ENCODE measurements at places on chromosomes 4 and X.

DNA sequence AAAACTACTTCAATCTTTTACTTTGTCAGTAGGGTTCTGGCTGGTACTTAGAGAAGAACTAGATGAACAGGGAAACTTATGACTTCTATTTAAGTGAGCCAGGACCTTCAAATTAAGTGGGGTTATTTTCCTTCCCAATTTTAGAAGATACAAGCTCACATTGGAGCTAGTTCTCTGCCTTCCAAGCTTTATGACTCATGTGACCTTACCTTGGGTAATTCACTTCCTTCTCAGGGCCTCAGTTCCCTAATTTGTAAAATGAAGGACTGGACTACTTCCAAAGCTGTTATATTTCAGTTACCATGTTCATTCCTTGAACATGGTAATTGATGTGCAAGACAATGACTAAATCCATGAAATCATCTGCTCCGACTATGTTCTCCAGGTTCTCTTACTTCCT is 32.0 kb upstream of the DCX start:
- DNase-seq: no peak

DNA sequence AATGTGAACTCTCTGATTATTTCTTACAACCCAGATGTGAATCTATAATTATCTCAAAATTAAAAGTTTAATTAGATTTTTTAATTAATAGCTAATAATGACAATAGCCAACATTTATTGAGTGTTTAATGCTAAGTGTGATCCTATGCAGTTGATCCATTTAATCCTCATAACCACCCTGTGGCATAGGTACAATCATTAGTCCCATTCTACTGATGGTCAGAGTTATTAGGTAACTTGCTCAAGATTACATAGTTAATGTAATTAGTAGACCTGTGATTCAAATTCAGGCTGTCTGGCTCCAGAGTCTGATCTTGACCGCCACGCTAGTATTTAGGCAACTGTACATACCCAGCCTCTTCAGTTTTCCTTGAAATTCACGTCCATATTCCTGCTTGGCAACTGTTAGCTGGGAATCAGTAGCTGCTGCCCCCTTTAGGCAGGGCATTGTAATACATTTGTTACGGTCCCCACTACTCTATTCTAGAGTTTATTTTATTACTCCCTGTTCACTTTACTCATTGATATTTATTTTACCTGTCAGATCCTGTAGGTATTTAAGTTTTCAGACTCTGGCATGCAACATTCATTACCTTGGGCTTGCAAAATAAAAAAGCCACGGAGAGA is 20.6 kb upstream of the TEC start:
- no peak for DNase-seq

- no peak for DNase-seq
Observed at GRCh38 chr4:154578919-154579318, 11.6 kb downstream of the FGA start.

DNA sequence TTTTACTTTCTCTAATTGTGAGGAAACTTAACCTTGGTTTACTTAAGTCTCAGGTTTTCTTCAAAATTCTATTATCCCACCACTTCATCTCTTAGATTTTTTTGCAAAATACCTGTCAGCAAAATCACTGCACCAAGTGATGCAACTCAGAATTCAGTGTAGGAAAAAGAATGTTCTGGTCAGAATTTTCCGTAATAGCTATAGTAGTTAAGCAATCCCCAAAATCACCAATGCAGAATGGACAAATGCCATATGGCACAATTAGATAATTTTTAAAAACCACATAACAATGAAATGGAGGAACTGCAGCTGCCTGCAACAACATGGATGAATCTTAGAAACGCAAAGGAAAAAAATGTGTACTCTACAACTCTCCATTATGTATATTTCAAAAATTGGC is 373.1 kb downstream of the NAF1 start:
- no peak for DNase-seq

GRCh38 chrX:133314281-133314680 is 96.1 kb upstream of the TFDP3 start:
- no peak for DNase-seq

DNA sequence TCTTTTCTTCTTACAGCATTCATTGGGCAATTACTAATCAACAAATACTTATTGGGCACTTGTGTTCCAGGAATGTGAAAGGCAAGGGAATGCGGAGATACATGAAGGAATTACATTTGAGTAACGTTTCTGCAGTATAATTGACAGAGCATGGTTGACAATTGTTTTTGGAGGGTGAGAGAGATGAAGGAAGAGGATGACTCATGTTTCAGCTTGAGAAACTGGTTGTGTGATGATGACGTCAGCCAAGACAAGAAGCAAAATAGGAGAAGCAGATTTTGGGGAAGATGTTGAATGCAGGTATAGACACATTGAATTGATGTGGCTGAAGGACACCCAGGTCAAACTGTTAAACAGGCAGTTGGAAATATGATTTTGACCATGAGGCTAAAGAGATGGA is 8.0 kb upstream of the CPEB2 start:
- DNase-seq: no peak

- DNase-seq: no peak
Observed at GRCh38 chr4:154731756-154732155, 12.0 kb upstream of the LRAT start.

DNA sequence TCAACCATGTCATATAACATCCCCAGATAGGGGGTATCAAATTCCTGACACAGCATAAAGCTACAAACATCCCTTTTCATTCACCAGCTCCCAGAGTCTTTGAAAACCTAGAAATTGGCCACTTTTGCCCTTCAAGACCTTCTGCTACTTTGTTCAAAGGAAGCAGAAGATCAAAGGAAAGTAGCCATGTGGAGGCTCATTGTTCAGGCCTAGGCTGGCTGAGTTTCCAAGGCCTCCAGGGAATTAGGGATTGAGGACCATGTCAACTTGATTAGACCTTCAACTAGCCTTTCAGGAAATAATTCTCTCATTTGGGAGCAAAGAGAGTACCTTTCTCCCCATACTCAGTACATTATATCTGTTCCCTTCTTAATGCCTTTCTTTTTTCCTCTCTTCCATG is 66.8 kb upstream of the ATXN3L start:
- DNase-seq: no peak

DNA sequence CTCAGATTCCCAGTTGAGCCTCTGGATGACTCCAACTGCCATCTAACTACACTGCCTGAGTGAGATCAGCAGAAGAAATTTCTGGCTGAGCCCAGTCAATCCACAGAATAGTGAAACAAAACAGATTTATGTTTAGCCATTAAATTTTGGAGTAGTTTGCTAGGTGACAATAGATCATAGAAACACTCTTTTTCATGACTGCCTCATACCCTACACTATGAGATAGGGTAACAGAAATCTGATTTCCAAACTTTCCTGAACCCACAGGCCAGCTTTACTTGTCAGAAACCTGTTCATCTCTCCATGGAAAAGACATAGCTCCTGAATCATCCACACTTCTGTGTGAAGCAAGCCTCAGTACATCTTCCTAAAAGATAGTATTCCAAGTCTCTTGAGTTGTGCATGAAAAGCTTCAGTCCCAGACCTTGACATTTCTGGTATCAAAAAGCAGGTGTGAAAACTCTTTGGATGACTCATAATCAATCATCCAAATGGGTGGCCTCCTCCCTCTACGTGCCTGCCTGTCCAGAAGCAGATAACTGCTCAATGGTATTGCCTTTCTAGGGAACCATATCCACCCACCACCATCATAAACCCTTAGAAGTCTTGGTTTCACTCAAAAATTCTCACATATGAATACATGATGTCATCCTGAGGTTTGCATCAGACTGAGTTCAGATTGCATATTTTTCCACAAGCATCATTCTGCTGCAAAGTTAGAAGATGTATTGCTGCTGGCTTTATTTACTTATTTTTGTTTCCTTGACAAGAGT is 47.5 kb upstream of the RAP2C start:
- DNase-seq: no peak

DNA sequence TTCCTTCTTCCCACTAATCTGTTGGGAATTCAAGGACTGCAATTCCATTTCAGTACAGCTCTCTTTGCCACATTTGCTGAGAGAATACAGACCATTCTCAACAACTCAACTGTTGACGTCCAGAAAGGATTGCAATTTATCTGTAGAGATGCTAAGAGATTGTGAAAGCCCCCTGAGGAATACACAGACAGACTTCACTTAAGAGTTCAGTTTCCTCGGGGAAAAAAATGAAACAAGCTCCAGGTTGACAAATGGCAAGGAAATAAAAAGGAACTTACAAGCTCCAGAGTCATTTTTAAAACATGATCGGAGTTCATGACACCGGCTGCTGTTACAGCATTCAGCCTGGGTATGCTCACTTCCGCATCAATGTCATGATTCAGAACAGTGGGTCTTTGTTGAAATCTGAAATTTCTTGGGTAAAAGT is 13.8 kb downstream of the TLR10 start:
- DNase-seq: no peak

DNA sequence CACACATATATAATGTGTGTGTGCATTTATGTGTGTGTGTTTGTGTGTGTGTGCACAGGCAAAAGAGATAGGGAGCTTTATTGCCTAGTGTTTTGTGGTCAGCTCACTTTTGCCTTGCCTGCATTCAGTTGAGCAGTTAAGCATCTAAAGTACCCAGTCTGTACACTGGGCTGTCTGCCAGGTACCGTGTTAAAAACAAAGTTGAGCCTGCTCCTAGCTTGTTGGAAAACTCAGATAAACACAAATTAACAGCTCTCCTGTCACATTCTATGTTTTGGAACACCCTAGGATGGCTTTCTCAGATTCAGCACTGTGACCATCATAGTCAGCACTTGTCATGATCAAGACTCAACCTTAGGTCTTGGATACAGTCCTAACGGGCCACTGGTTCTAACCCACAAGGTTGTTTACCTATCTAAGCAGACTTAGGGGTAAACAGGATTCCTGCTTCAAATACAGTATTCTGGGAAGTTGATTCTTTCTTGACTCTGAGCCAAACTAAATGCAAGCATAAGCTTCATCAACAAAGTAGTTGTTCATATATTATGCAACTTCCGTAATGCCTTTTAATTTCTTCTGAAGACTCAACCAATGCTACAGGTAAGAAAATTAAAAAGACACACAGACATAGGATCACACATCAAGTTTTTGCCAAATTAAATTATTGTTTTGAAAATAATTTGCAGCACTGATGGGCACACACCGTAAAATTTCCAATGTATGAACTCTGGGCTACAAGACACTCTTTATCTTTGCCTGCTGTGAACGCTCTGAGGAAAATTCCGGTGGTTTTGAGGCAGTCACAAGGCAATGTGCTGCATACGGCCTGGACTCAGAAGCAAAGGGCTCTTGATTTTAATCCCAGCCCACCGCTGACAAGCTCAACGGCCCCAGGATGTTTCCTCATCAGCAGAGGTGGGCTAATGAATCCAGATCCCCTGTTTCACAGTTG is 11.3 kb upstream of the CD99 start:
- DNase-seq: no peak

DNA sequence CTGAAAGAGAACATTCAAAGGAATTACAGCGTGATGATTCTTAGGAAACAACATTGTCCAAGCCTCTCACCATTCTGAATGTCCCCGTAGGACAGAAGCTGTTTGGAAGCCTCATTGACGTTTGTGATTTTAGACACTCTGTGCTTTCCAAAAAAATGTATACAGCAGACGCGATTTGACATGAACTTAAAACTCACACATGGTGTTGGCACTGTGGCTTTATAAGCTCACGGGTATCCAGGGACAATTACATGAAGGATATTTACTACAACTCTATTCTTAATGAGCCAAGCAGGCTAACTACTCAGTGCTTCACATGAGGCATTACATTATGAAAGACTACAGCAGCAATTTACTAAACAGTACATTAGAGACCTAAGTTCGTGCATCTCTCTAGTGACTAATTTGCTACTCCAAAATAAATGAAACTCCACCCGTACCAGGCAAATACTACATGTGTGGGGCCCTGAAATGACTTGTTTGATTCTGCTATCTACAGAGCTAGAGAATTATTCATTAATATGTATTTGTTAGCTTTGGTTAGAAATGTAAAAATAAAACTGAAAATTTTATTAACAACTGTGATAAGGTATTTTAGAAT is 620.7 kb downstream of the SPRY1 start:
- no peak for DNase-seq

DNA sequence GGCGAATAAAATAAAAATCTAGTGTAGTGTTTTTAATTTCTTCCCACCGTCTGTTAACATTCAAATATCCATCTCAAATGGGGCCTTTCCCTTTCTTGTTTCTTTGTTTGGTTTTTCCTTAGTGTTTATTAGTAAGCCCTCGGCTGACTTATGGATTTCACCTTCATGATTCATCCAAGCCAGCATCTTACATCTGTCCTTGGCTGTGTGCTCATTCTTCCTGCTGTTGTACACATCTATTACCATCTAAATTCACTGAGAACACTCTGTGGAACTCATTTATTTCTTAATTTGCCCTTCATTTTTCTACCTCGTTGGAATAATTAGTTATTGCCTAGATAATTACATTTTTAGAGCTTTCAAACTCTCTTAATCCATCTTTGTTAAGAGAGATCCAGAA is 84.9 kb downstream of the SPCS3 start:
- DNase-seq: no peak

DNA sequence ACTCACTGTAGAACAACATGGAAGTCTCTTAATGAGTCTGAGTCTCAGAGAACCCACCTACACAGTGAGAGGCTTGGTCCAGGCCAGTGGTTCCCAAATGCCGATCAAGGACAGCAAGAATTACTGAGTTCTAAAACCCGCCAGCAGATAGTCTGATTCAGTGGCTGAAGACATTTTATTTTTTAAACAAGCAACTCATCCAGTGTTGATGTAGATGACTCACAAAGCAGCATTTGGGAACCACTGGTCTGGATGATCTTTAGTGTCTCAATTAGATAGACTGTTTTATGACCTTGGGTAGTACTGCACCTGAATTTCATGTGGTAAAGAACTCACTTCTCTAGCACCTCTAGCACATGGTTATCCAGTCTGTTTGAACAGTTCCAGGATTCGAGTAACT is 193.6 kb downstream of the FBXW7 start:
- no peak for DNase-seq

GRCh38 chr4:19224820-19225219 is 1026.9 kb upstream of the SLIT2 start:
- no peak for DNase-seq

DNA sequence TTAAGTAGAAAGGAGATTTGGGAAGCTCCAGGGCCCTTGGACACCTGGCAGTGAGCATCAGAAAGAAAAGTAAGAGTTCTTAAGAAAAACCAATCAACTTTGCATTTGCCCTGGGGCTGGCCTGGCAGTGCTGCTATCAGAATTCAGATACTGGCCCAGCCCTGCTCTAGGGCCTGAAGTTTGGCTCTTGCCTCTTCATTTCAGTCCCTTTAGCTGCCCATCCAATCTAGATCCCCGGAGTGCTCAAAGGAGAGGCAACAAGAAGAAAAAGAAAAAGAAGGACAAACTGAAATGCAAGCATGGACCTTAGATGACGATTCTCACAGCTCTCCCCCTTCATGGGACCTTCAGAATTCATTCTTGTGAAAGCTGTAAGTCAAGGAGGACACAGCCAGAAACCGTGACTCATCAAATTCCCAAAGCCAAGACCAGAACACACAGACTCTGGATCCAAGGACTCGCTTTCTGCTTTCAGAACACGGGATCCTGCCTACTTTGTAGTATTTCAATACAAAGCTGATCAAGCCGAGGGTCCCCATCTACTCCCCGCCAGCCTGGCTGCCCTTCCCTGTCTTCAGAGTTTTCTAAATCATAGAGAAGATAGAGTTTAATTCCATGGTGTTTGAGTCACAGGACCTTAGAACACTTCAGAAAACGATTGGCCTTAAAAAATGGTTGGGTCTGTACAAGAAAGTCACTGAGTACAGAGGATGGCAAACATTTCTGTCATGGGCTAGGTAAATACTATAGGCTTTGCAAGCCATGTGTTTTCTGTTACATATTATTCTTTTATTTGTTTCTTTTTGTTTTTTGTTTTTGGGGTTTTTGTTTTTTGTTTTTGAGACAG is 103.7 kb downstream of the RBM47 start:
- no peak for DNase-seq

- DNase-seq: no peak
Observed at GRCh38 chrX:19030805-19031204, 46.9 kb upstream of the PHKA2 start.
